Inflammatory macrophage (primary cell): ENCODE measurements at places on chromosomes 4 and X.
A peak's percentile ranks its signal among the peaks of the same experiment; 100 is the strongest.

GRCh38 chr4:182354867-182355266 is 111.7 kb downstream of the TENM3 start:
- no peak for DNase-seq

DNA sequence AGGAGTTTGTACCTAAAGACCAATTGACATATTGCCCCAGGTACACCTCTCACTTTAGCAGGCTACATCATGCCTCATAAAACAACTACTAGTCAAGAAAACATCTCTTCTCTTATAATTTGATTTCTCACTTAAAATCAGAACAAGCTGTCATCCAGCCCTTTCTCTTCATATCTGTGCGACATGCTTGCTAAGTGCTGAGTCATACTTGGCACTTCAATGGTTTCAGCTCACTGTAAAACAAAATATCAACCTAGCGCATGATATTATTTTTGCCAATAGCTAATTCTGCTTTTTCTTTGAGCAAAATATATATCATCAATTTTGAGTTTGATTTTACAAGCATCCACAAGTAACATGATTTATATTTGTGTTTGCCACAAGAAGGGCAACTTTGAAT is 27.9 kb upstream of the FUNDC1 start:
- no peak for DNase-seq

GRCh38 chrX:19775830-19776485 is 111.4 kb downstream of the SH3KBP1 start:
- peak; percentile 47 for DNase-seq

- DNase-seq: no peak
Measured at GRCh38 chrX:24145303-24146186, 4.0 kb upstream of the ZFX start.

GRCh38 chr4:169604903-169605331 is 7.5 kb downstream of the NEK1 start:
- DNase-seq: no peak

DNA sequence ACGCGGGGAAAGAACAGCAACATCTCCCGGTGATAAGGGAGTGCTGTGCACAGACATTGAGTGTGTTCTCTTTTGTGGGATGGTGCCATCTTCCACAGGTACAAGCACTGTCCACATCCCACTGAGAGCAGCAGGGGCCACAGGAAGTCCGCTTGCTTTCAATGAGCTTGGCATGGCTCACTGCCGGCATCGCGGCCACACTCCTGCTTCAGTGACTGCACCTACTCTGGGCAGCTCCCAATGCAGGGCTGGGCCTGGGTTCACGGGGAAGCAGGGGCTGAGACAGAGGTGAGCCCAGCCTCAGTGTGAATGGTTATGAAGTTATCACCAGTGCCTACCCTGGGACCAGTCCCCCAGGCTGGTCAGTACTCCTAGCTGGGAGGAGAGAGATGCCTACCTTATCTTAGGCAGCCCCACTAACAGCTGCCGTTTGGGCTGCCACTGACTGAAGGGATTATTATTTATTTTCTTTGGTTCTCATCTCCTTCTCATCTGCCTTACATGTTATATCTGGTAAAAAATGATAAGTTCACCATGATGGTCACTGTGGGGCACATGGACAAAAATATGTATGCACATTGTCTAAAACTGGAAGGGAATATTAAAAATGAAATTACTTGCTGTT is 99.2 kb downstream of the MGST2 start:
- no peak for DNase-seq

DNA sequence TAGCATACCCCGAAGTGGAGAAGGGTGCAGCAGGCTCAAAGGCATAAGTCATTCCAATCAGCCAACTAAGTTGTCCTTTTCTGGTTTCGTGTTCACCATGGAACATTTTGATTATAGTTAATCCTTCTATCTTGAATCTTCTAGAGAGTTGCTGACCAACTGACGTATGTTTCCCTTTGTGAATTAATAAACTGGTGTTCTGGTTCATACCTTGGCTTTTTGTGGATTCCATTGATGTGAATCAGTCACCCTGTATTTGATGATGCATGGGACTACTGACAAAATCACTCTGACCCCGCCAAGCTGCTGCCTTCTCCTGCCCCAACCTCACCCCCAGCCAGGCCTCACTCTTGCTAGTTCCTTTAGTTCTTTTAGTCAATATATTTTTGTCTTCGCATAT is 32.7 kb downstream of the F9 start:
- no peak for DNase-seq

DNA sequence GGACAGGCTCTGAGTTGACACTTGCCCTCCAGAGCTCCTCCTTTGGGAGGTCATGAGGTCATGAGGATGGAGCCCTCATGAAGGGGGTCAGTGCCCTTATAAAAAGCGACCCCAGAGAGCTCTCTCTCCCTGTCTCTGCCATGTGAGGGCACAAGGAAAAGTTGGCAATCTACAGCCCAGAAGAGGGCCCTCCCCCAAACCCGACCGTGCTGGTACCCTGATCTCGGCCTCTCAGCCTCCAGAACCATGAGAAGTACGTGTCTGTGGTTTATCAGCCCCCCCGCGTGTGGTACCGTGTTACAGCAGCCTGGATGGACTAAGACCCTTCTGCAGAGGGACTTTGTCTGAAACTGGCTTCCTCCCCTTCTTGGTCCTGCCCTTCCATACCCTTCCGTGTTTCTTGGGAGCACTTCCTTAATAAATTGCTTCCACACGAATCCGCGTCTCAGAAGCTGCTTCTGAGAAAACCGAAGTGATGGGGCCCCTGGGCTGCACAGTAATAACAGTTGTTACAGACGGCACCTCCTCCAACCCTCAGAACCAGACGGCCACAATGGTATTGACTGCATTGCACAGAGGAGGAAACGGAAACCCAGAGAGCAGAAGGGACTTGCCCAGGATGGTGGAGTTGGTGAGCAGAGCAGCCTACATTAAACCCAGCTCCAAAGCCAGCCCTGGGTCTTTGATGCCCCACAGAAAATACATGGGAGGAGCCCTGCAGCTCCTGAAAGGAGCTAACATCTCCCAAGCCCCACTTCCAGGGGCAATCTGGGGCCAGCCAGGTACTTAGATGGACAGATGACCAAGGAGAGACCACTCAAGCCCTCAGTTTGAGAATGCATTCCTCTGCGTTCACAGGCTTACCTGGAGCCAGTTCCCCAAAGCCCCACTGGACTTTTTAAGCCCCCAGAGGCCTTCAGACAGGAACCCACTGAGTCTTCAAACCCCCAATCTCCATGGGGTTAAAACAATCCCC is 242.7 kb downstream of the BCOR start:
- peak; percentile 51 for DNase-seq

DNA sequence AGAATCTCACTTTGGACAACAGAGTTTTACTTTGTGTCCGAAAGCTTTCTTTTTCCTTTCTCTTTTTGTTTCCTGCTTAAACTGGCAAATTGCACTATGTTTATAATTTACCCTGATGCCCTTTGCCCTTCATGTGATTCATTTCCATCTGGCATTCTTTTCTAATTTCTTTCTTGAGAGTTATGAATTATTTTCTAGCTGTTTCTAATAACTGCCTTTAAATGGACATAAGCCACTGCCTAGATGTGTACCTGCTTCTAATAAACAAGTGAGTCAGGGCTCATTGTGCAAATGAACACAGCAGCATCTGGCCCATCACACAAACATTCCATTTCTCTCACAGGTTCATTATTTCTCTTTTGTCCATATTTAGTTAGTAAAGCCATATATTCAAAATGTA is 242.3 kb upstream of the GPRIN3 start:
- DNase-seq: no peak

DNA sequence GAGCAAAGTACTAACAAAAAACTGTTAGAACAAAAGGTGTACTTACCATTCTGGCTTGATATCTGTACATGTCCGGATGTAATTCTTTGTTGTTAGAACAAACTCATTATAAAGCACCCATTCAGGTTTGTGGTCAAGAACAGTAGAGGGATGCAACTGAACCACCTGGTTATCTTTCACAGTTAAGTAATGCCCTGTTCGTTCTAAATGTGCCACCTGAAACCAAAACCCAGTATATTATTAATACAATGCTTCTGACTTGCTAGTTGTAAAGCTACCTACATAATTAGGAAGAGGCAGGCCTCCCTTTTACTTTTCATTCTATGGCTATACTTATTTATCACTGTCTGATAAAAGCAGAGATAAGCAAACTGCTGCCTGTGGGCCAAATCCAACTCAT is 54.8 kb downstream of the DHX15 start:
- DNase-seq: no peak

DNA sequence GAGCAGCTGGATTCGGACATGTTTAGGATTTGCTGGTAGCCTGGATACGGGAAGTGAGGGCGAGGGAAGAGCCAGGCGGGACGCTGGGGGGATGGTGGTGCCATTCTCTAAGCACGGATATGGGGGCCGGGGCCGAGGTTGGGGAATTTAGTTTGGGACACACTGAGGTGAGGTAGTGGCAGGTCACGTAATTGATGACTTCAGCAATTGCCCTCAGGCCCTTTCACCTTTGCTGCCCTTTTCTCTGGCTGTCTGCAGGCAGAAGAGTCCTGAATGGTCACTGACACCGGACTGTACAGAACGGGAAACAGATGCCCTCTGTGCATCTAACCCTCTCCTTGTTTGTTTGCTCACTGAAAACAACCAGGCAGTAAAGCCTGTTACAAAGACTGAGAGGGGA is 16.9 kb upstream of the HMGB3 start:
- DNase-seq: no peak

GRCh38 chr4:23855912-23856605 is 33.8 kb downstream of the PPARGC1A start:
- no peak for DNase-seq

DNA sequence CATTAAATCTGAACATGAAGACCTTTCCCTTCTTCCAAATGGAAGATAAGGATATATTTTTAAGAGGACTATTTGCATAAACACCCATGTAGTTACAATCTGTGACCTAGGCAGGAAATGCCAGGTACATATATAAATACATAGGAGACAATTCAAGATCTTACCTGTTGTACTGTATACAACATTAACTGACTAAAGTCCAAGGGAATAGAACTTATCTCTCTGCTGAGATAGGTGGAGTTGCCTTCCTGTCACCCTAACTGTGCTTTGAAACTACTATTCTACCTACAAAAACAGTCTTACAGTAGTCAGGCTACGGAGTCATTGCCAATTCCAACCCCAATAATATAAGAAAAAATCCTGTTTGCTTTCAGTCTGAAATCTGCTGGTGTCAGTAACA is 106.3 kb downstream of the CHRNA9 start:
- DNase-seq: no peak

- no peak for DNase-seq
Measured at GRCh38 chr4:186832906-186833305, 109.2 kb upstream of the FAT1 start.

DNA sequence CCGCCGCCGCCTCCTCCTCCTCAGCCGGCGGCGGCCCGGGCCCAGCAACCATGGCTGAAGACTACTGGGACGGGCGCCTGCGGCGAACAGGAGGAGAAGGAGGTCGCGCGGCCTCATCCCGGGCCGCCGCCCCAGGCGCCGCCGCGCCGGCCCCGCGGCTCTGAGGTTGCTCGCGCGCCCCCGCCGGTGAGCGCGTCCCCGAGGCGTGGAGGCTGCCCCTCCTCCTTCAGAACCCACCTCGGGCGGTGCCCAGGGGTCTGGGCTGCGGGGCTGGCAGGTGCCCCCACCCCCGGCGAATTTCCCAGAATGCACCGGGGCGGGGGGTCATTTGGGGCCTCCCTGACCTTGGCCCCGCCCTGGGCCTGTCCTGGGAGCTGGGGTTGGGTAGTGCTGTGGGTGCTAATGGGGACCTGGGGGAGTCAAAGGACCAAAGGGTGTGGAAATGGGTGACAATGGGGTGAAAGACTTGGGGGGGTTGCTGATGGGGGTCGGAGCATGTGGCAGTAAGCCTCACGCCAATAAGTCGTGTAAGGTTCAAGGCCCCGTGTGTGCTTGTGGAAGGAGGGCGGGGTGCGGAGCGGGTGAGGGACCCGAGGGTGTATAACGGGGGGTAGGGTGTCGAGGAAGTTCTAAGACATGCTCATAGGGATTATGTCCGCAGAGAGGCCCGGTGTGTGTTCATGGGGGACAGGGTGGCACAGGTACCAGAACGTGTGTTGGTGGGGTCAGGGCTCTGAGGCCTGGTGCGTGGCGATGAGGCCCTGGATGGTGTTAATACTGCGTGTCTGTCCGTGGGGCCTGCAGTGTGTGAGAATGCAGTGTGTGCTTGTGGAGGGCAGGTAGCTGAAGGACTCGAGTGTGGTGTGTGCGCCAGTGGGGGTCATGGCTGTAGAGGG is 687 bp downstream of the CDK16 start:
- peak; percentile 44 for DNase-seq

GRCh38 chr4:1599491-1600210 is 84.5 kb downstream of the FAM53A start:
- DNase-seq: no peak

DNA sequence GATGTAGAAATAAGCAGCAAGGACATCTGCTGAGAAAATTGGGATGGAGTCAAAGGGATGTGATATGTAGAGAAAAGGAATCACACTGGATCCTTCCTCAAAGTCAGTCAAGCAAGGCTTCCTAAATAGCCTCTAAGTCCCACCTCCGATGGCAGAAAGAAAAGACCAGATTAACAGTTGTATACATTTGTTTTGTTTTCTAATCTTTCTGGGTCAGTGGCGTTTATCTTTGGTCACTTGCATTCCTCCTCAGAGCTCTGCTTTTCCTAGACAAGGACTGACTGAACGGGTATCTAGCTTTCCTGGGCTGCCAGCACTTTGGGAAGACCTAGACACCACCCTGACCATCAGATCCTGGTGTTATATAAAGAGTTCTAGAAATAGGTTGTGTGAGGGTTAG is 23.2 kb downstream of the PACRGL start:
- DNase-seq: no peak

- no peak for DNase-seq
Measured at GRCh38 chr4:76614589-76614988, 179.6 kb downstream of the SHROOM3 start.

DNA sequence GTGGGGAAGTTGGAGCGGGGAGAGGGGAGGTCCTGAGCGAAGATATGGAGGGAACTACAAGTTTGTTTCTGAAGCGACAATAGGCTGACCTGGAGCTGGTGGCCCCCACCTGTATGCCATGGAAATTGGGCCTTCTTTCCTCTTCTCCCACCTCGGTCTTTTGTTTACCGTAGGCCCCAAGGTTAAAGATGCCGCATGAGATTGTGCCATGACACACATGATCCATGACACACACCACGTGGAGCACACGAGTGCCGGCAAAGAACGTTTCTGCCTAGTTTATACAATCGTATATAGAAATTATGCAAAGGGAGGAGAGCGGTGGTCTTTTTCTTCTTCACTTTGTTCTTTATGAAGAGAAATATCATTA is 408 bp downstream of the TMEM33 start:
- DNase-seq: peak; percentile 65
